ENCODE measurements at places on chromosomes 13 and 19.

GRCh38 chr13:113448885-113449692 lies 4.2 kb downstream of the ADPRHL1 start:
- DNase-seq: peak; percentile 64

- peak; percentile 78 for DNase-seq
These were observed 748 bp downstream of the LMNB2 start for GRCh38 chr19:2455851-2456570.

DNA sequence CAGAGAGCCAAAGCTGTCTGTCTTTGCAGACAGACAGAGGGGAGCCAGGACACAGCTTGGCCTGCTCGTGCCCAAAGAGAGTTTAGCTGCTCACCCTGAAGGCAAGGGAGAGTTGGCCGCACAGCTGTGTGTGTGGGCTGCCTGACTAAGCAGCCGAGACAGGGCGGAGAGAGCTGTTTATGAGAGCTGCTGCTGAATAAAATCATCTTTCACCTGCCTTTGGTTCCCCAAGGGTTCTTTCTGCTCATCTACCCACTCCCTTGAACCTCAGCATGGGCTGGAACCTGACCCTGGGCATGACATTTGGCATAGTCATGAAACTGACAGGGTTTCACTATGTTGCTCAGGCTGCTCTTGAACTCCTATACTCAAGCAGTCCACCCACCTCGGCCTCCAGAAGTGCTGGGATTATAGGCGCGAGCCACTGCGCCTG lies 98.2 kb downstream of the RBM26 start:
- DNase-seq: peak; percentile 56

- peak; percentile 90 for DNase-seq
These were observed 19.8 kb upstream of the TCF3 start for GRCh38 chr19:1672038-1672768.

GRCh38 chr19:33819880-33820781 lies 23.5 kb downstream of the KCTD15 start:
- DNase-seq: peak; percentile 80
